ENCODE measurements at places on chromosomes 11 and 22.

DNA sequence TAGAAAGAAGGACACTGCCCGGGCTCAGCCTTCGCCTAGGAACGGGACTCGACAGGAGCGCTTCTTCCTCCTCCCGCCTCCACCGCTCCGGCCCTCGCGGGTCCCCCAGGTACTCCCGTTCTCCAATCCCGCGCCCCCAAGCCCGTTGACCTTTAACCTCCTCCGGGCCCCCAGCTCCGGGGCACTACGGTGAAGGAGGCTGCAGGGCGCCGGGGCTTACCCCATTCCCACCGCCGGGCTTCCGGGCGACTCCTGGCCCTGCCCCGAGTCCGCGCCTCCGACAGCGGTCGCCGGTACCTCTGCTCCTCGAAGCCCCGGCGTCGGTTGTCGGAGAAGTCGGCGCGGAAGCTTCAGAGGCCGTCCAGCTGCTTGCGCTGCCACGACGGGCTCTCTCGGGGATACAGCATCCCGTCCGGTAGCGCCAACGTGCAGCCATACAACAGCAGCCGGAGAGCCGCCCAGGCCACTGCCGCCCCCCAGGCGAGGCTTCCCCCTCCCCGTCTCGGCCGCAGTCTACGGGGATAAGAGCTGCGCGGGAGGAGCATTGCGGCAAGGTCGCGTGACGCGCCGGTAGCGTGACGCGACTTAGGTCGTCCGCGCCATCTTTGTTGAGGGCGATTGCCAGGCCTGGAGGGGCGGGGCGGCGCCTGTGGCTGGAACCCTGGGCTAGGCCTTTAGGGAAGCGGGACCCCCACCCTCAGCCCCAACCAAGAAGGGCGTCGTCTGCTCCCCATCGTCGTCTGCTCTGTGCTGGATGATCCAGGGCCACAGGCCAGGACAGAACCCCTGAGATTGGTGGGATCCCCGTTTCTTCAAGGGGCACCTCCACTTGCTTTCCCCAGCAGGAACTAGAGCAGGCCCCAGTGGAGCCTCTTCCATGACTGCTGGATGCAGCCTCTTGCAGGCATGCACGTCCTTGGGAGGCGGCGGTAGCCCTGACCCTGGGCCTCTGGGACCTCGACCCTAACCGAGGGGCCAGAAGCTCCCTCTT lies 26.3 kb downstream of the RGL4 start:
- DNase-seq = peak; percentile 56

DNA sequence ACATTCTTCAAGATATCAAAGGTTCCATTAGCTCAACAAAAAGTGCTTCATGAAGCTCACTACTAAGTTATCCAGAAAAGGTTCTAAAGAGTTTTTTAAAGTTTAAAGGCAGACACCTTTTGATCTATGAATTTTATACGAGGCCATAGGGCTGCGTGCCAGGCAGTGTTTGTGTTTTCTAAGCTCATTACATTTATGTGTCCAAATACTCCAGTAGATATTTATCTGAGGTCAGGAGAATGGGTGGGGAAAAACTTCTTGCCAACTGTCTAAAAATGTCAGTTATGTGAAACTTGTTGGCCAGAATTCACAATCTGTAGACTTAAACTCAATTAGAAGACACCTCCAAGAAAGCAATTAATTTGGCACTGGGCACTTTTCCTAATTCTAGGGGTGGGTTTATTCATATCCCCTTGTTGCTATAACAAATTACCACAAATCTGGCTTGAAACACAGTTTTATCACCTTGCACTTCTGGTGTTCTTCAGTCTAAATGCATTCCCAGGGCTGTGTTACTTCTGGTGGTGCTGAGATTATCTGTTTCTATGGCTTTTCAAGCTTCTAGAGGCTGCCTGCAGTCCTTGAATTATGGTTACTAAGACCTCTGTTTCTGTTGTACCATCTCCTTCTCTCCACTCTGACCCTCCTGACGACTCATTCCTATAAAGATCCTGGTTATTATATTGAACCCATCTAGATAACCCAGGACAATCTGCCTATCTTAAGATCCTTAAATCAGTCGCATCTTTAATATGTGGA lies 1030.4 kb upstream of the CNTN5 start:
- DNase-seq = no peak

GRCh38 chr11:1561266-1561665 lies 10.8 kb downstream of the DUSP8 start:
- DNase-seq = no peak

- no peak for DNase-seq
Observed at GRCh38 chr11:16856022-16856471, 117.6 kb downstream of the C11orf58 start.

DNA sequence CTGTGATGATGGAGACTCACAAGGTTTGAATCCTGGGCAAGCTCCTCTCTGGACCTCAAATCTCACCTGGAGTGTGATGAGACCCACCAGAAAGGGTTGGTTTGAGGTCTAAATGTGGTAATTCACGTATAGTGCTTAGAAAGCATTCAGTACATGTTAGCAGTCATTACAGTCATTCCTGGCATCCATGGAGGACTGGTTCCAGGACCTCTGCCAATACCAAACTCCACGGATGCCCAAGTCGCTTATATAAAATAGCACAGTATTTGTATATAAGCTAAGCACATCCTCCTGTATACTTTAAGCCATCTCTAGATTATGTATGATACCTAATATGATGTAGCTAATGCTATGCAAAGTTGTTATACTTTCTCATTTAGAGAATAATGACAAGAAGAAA lies 67.6 kb upstream of the CYP2D6 start:
- no peak for DNase-seq

DNA sequence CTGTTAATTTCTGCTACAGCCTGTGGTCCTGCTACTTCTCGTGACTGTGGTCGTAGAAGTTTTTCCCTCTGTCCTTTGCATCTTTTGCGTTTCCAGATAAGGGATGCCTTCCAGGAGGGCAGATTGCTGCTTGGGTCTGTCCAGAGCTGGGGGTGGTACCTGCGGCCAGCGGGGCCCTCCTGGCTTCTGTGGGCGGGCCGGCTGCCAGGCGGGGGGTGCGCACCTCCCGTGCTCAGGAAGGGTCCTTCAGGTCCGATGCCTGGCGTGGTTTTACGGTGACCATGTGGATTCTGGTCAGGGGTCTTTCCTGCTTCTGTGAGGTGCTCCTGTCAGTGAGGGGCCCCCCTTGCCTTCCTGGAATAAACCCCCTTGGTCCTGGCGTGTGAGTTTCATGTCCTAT lies 84.8 kb downstream of the KCNQ1 start:
- DNase-seq = no peak

DNA sequence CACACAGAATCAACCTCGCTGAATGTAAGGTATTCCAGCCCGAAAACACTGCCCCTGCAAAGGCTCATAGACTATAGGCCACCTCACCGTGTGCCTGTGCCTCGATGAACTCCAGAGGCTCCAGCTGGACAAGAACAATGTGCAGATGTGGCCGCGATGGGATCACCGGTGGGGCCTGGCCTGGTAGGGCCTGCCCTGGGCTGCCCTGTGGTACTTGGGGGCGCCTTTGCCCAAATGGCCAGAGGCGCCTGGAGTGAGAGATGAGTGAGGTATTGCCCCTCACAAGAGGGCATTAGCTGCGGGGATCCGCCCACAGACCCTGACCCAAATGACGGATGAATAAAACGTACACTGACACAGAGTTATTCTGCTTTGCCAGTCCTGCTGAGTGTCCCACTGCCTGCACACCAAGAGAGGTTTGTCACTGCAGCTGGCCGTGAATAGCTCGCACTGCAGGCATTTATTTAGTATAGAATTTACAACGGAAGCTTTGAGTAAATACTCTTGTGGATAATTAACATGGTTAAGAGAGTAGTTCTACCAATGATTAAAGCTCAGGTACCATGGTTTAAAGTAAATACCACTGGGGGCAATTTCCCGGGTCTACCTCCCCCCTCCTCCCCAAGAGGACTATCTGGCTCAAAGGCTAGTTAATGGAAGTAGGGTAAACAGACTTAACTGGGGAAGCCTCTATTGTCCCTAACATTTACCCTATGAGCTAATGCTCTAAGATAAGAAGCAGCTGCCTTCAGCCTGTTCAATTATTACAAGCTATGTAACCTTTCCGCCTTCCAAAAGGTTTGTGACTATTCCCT lies 101.1 kb upstream of the IGLL5 start:
- no peak for DNase-seq

GRCh38 chr11:124983674-124984511 lies 29.9 kb downstream of the CCDC15 start:
- no peak for DNase-seq

- DNase-seq = no peak
Observed at GRCh38 chr11:64556044-64556720, 34.8 kb upstream of the SLC22A12 start.

DNA sequence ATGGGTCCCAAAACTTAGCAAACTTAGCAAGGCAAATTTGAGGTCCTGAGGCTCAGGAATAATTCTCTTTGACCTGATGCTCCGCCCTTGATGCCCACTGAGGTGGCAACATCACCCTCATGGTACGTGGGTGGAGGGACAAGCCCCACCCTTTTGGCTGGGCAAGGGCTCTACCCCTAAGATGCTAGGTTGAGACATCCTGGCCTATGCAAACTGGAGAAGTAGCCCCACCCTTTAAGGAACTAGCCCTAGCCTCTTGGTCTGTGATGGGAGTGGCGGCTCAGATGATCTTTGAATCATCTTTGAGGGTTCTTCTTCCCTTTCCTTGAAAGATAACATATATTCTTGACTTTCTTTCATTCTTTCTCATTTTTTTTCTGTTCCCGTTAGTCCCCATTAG lies 32.9 kb downstream of the CABIN1 start:
- DNase-seq = no peak

DNA sequence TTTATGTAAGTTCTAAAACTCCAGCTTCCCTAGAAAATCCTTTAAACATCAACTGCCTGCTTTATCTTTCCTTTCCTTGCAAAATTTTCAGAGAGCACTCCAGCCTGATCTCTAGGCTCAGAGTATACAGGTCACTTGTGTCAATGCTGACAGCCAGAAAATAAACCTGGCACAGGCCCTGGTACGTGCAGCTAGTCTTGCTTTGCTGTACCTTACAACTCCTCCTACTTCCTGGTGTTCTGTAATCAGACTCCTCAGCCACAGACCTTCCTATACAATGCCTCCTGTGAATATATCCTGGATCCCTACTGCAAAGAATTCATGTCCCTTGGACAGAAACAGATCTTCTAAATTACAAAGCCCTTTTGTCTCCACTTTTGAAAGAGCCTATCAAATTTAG lies 24.2 kb upstream of the TMEM123 start:
- DNase-seq = no peak

GRCh38 chr22:43110444-43110926 lies at the start of gene BIK:
BIK (plus strand) TSS chr22:43110750; CDS start chr22:43124023, 13,273 bp downstream.
- DNase-seq = no peak

DNA sequence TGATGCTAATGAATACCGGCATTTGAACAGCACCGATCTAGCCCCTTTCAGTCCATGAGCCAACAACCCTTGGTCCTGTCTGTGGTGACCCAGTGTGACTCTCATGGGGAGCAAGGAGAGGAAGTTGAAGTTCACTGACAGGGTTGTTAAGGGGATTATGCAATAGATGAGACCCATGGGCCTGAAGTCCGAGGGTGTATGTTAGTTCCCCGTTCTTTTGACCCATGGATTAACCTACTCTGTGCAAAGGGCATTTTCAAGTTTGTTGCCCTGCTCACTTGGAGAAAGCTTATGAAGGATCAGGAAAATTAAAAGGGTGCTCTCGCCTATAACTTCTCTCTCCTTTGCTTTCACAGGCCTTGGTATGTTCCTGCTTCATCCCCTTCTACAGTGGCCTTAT lies 4.9 kb downstream of the PNPLA3 start:
- DNase-seq = no peak

DNA sequence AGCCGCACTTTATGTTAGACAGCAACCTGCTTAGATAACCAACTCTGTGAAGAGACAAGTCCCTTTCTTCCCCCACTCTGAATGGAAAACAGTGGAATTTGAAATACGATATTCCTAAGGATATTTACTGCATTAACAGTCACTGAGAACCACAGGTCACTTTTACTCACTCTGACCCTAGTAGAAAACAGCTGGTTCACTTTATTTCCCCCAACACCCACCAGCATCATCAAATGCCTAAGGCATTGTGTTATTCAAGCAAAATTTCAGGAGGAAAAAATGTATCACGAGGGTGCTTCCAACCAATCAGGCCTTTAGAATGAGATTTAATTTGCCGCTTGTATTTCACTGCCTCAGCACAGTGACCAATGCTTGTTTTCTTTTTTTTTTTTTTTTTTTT lies 1134.1 kb upstream of the CCDC90B start:
- no peak for DNase-seq

GRCh38 chr11:97537407-97538150 lies 1147.8 kb downstream of the JRKL start:
- DNase-seq = no peak

DNA sequence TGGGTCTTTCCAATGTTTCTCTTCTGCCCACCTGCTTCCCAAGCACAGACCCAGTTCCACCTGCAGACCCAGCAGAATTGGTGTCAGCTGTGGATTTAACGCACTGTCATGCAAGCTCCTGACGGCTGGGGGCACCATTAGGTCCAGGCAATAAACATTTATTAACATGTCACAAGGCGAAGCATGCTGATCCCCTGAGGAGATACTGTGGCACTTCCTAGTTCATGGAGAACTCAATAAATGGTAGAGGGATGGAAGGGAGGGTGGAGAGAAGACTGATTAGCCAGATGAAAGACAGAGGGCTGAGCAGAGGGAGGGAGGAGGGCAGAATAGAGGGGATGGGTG lies 68.3 kb upstream of the TSPAN18 start:
- DNase-seq = peak; percentile 33

DNA sequence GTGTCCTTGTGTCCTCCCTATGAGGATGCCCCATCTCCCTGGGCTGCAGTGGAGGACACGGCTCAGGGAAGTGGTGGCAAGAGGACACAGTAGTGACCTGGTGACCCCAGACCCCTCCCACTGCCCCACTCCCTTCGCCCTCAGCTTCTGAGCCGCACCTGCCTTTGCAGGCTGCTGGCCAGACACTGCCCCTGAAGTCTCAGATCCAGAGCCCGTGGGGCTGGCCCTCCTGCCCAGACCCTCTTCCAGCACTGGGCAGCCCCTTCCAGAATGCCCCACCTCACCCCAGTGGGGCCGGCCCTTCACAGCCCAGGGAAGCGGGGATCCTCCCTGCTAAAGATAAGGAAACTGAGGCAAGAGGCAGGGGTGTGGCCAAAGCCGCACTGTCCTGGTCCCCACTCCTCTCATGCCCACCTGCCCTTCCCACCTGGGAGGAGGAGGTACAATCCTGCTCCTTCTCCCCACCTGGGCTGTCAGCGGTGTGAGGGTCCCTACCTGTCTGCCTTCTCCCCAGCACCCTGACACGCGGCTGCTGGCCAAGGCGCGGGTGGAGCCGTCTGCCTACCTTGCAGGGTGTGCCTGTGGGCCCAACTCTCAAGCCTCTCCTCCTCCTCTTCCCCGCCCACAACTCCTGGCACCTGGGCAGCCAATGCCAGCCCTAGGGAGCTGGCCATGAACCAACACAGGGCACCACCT lies 17.3 kb downstream of the TRPM5 start:
- no peak for DNase-seq

All from NCI-H524 treated with DMSO at 0.1 percent for 48 hours (cell line).